ENCODE measurements at places on chromosomes 7 and 10. TPM values are rescaled to one million over a fixed set of nuclear protein-coding genes. Genes with fewer than 3 reads are reported as not detected.
A peak's percentile ranks its signal among the peaks of the same experiment; 100 is the strongest.

GRCh38 chr10:112588225-112588990 is 141.4 kb downstream of the VTI1A start:
- peak; percentile 95 for DNase-seq

DNA sequence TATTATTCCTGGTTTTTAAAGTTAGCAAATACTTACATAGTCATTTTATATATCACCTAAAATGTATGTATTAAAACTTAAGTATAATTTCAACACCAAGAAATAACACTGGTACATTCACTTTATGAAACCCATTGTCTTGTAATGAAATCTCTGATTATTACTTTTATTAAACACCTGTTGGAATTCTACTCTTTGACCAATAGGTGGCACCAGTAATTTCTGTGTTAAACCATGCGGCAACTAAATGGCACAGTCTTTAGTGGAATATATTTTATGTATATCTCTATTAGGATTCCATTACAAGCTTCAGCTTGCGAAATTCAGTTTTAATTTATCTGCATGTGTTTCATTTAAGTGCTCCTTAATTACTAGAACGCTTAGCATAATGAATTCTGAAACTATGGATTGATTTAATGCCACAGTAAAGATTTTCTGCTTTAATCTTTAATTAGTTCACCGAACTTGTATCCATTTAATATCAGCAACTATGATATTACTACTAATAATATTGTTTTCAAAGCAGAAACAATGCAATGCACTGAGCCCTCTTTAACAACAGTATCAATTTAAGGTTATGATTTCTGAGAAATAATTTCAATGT is 181.3 kb downstream of the MAGI2 start:
- peak; percentile 79 for DNase-seq

DNA sequence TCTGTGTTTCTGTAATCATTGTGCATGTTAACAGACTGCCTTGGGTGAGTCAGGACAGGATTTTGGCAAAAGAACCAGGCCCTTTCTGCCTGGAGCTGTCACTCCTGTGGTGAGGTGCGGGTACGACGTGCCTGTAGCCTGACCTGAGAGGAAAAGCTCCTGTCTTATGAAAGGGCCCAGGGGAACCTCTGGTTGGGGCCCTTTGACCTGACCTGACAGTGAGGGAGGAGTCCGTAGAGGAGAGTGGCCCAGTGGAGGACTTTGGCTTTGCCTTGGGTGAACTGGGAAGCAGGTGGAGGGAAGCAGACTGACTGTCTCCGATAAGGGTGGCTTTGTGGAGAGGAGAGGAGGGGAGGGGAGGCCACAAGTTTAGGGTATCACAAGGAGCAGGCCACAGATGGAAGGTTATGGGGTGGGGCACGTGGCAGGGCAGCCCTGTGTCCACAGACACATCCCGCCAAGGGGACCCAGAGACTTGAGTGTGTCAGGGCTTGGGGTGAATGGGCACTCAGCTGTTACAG is 6.9 kb downstream of the PFKP start:
- DNase-seq = no peak

GRCh38 chr10:63374991-63375390 is 90.8 kb downstream of the JMJD1C start:
- no peak for DNase-seq

GRCh38 chr10:92846854-92847201 is 1.5 kb upstream of the EXOC6 start:
- no peak for DNase-seq

DNA sequence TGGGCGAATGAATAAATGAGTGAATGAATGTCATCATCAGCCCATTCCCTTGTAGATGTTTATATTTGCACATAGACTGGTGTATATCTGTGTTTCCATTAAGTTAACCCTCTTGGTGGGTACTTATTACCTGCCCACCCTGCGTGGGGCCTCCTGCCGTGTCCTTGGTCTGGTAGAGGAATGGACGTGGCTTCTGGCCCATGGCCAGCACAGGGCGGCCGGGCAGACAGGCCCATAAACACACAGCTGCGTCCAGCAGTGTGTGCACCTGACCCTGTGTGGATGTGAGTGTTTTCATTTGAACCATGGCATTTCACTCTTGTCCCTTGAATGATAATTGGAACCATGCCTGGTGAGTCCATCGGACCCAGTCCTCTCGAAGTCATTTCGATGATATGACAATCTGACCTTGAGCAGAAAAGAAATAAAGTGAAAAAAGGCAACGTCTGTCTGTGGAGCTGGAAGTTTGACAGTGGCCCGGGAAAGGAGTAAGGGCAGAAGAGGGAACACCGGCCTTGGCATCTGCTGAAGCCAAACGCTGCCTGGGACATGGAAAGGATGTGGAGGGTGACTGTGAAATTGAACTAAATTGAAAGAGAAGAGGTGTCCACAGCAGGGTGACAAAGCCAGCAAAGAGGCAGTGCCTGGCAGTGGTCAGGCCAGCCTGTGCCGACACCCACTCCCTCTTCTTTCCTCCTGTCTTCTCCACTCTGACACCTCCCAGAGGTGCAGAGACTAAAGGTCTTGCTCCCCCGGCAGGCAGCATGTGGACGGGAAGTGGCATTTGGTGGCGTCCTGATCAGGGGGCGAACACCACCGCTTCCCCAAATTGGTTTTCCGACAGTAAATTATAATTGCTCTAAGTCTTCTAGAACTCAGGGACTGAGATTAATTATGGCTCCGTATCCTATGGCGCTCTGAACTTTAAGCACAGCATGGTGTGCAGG is 199.0 kb upstream of the ZMIZ1 start:
- no peak for DNase-seq

GRCh38 chr7:537911-538634 is 18.4 kb upstream of the PDGFA start:
- no peak for DNase-seq

The ACSM6 gene
- total RNA-seq = not detected

The IFIT2 gene
- 1.7 TPM for total RNA-seq

All from SK-MEL-5 (cell line).